ENCODE measurements at places on chromosomes 11 and 22. TPM values are rescaled to one million over a fixed set of nuclear protein-coding genes. Genes with fewer than 3 reads are reported as not detected.

Gene MUC6
- total RNA-seq, result 0.19 TPM

Gene OR8H3
- total RNA-seq, result not detected

Gene MS4A6E
- total RNA-seq, result 0.57 TPM

Gene MIAT
- 1.1 TPM for total RNA-seq

Gene ART1
- total RNA-seq, result not detected

Gene PHLDA2
- total RNA-seq, result 0.14 TPM

Gene CRYBB3
- 0.09 TPM for total RNA-seq

Gene PATE4
- total RNA-seq, result not detected

All from thymus (tissue), 14 donors.